ENCODE measurements at places on chromosomes 13 and 19.

GRCh38 chr19:4360641-4361151 lies 17.3 kb downstream of the MPND start:
- H3K36me3 ChIP-seq, result peaks cover 78% of the 10 kb centered on the region
- no peaks in the 10 kb centered on the region for H3K27me3 ChIP-seq
- no peak for DNase-seq
- H3K4me1 ChIP-seq, result no peaks in the 10 kb centered on the region
- H3K27ac ChIP-seq, result no peak overlapping the region

GRCh38 chr19:20077791-20078463 lies at the start of gene ZNF90:
ZNF90 (plus strand) TSS chr19:20078000; CDS start chr19:20078133, 133 bp downstream.
- DNase-seq, result peak; percentile 14
- no peak within 1 kb of the TSS for H3K27ac ChIP-seq
- H3K4me1 ChIP-seq, result no peaks in the 10 kb centered on the region
- H3K27me3 ChIP-seq, result no peaks in the 10 kb centered on the region

GRCh38 chr13:101332583-101332982 lies 83.7 kb downstream of the NALCN start:
- no peaks in the 10 kb centered on the region for H3K36me3 ChIP-seq
- H3K4me3 ChIP-seq, result no peak overlapping the region
- H3K27ac ChIP-seq, result no peak overlapping the region
- no peaks in the 10 kb centered on the region for H3K4me1 ChIP-seq
- no peaks in the 10 kb centered on the region for H3K27me3 ChIP-seq

DNA sequence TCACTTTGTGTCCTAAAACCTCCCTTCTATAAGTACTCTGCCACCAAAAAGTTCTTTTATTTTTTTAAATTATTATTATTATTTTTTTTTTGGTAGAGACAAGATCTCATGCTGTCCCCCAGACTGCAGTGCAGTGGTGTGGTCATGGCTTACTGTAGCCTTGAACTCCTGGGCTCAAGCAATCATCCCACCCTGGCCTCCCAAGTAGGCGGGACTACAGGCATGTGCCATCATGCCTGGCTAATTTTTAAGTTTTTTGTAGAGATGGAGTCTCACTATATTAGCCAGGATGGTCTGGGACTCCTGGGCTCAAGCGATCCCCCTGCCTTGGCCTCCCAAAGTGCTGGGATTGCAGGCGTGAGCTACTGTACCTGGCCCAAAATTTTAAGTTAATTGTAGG lies 29.1 kb upstream of the GPI start:
- H3K27me3 ChIP-seq, result no peaks in the 10 kb centered on the region
- no peak for DNase-seq
- no peaks in the 10 kb centered on the region for H3K4me1 ChIP-seq
- H3K4me3 ChIP-seq, result no peak overlapping the region
- peaks cover 54% of the 10 kb centered on the region for H3K36me3 ChIP-seq
- no peak overlapping the region for H3K27ac ChIP-seq

DNA sequence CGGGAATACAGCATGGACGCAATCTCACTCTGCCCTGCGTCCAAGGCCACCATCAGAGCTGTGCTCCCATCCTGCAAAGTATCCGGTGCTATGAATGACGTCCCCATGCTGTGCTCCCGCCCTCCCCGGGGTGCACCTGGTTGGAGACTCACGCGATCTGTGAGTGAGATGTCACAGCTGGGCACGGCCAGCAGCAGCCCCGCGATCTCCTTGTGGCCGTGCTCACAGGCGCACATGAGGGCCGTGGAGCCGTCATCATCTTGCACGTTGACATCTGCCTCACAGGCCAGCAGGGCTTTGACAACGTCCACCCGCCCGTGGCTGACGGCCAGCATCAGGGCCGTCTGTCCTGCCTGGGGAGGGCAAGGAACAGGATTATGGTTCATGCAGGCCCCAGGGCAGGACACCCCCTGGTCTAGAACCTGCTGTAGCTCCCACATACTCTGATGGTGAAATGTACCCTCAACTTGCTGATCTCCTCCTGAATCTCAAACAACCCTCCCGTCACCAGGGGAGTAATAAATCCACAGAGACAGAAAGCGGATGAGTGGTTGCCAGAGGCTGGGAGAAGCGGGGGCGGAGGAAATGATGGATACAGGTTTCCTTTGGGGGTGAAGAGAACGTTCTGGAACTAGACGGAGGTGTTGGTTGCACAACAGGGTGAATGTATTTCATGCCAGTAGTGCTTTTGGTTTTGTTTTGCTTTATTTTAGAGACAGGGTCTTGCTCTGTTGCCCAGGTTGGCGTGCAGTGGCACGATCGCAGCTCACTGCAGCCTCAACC lies 14.5 kb upstream of the SPC24 start:
- no peaks in the 10 kb centered on the region for H3K27me3 ChIP-seq
- H3K4me1 ChIP-seq, result no peaks in the 10 kb centered on the region
- no peak overlapping the region for H3K27ac ChIP-seq
- peaks cover 63% of the 10 kb centered on the region for H3K36me3 ChIP-seq
- no peak for DNase-seq
- H3K4me3 ChIP-seq, result no peak overlapping the region

DNA sequence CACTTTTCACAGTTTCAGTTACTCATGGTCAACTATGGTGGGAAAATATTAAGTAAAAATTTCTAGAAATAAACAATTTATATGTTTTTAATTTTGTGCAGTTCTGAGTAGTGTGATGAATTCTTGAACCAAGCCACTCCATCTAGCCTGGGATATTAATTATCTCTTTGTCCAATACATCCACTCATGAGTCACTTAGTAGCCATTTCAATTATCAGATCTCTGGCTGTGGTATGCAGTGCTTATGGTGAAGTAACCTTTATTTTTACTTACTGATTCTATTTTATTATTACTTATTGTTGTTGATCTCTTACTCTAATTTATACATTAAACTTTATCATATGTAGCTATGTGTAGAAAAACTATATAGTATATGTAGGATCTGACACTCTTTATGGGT lies 128.9 kb upstream of the KLHL1 start:
- H3K27me3 ChIP-seq, result no peaks in the 10 kb centered on the region
- no peak overlapping the region for H3K27ac ChIP-seq
- H3K36me3 ChIP-seq, result no peaks in the 10 kb centered on the region
- H3K4me1 ChIP-seq, result no peaks in the 10 kb centered on the region

- peak overlapping the region; percentile 69 for H3K27ac ChIP-seq
- H3K4me1 ChIP-seq, result peaks cover 35% of the 10 kb centered on the region
- H3K36me3 ChIP-seq, result peaks cover 19% of the 10 kb centered on the region
Observed at GRCh38 chr19:12840091-12841079, 2.1 kb downstream of the MAST1 start.

DNA sequence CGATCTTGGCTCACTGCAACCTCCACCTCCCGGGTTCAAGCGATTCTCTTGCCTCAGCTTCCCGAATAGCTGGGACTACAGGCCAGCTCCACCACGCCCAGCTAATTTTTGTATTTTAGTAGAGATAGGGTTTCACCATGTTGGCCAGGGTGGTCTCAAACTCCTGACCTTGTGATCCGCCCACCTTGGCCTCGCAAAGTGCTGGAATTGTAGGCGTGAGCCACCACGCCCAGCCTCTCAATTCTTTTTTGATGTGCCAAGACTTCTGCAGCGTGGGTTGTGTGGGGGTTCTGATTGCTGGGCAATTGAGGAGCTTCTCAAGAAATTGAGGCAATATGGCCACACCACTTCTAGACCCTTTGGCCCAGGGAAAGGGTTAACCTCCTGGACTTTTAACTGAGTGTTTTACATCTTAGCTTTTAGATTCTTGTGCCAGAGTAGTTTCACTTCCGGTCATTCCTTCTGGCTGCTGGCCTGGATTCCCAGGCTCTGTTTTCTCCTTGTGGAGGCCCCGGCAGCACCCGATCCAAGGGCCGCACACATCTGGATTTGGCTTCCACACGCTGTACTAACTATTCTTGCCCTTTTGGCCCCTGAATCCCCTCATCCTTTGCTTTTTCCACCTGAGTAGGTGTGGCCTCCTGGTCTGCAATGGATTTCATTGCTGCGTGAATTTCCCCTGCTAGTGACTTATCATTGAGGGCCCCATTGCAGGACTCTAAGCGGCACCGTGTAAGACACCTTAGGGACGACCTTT lies 14.7 kb downstream of the SMARCA4 start:
- peaks cover 21% of the 10 kb centered on the region for H3K36me3 ChIP-seq
- H3K4me1 ChIP-seq, result no peaks in the 10 kb centered on the region
- no peak for DNase-seq
- no peak overlapping the region for H3K4me3 ChIP-seq
- H3K27ac ChIP-seq, result no peak overlapping the region

GRCh38 chr13:113401452-113402415 lies 37.8 kb upstream of the GRTP1 start:
- no peak overlapping the region for H3K27ac ChIP-seq
- H3K27me3 ChIP-seq, result peaks cover 84% of the 10 kb centered on the region
- H3K36me3 ChIP-seq, result no peaks in the 10 kb centered on the region
- DNase-seq, result no peak
- H3K4me1 ChIP-seq, result peaks cover 33% of the 10 kb centered on the region

GRCh38 chr19:2969104-2969504 lies 8.3 kb upstream of the TLE6 start:
- peaks cover 10% of the 10 kb centered on the region for H3K4me1 ChIP-seq
- no peak overlapping the region for H3K4me3 ChIP-seq
- DNase-seq, result peak; percentile 5
- no peak overlapping the region for H3K27ac ChIP-seq
- H3K27me3 ChIP-seq, result no peaks in the 10 kb centered on the region

GRCh38 chr19:3020321-3020960 lies 8.6 kb downstream of the TLE2 start:
- H3K4me3 ChIP-seq, result no peak overlapping the region
- no peak overlapping the region for H3K27ac ChIP-seq
- peaks cover 34% of the 10 kb centered on the region for H3K4me1 ChIP-seq
- H3K27me3 ChIP-seq, result no peaks in the 10 kb centered on the region
- H3K36me3 ChIP-seq, result no peaks in the 10 kb centered on the region

- no peak for DNase-seq
- no peaks in the 10 kb centered on the region for H3K27me3 ChIP-seq
- no peaks in the 10 kb centered on the region for H3K4me1 ChIP-seq
- no peak overlapping the region for H3K27ac ChIP-seq
- H3K4me3 ChIP-seq, result no peak overlapping the region
Observed at GRCh38 chr13:72295153-72295552, 428.1 kb upstream of the DACH1 start.

GRCh38 chr13:97175041-97175440 lies 47.1 kb upstream of the MBNL2 start:
- H3K4me3 ChIP-seq, result no peak overlapping the region
- H3K4me1 ChIP-seq, result no peaks in the 10 kb centered on the region
- no peak for DNase-seq
- H3K36me3 ChIP-seq, result no peaks in the 10 kb centered on the region
- no peak overlapping the region for H3K27ac ChIP-seq

- no peaks in the 10 kb centered on the region for H3K36me3 ChIP-seq
- no peaks in the 10 kb centered on the region for H3K4me1 ChIP-seq
- DNase-seq, result no peak
- no peak overlapping the region for H3K4me3 ChIP-seq
- peaks cover 3% of the 10 kb centered on the region for H3K27me3 ChIP-seq
Observed at GRCh38 chr13:43242040-43242439, 218.7 kb downstream of the DNAJC15 start.

DNA sequence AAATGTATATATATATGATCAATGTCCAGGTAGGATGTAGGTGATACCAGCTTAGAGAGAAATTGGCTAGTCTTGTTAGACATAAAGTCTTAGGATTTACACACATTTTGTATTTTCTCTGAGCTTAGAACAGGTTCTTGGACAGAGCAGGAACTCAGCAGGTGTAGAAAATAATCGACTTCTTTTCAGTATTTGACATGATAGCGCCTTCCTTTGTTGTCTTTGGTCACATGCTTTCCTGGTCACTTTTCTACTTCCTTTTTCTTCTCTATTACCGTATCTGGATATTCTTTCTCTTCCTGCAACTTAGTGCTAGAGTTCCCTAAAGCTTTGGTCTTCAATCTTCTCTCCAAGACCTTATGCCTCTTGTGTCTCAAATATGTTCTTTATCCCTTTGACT lies 107.4 kb downstream of the LRCH1 start:
- H3K27ac ChIP-seq, result no peak overlapping the region
- no peak overlapping the region for H3K4me3 ChIP-seq
- H3K4me1 ChIP-seq, result no peaks in the 10 kb centered on the region
- DNase-seq, result no peak
- H3K27me3 ChIP-seq, result no peaks in the 10 kb centered on the region

- H3K27ac ChIP-seq, result peak overlapping the region; percentile 27
- DNase-seq, result no peak
- no peaks in the 10 kb centered on the region for H3K36me3 ChIP-seq
- H3K4me1 ChIP-seq, result peaks cover 37% of the 10 kb centered on the region
- H3K27me3 ChIP-seq, result no peaks in the 10 kb centered on the region
Observed at GRCh38 chr19:48645620-48646000, 377 bp downstream of the CA11 start.

GRCh38 chr13:37406031-37406430 lies 192.5 kb downstream of the POSTN start:
- no peak overlapping the region for H3K4me3 ChIP-seq
- DNase-seq, result no peak
- H3K27ac ChIP-seq, result no peak overlapping the region
- no peaks in the 10 kb centered on the region for H3K36me3 ChIP-seq
- H3K4me1 ChIP-seq, result no peaks in the 10 kb centered on the region
- no peaks in the 10 kb centered on the region for H3K27me3 ChIP-seq

- peaks cover 99% of the 10 kb centered on the region for H3K36me3 ChIP-seq
- H3K27ac ChIP-seq, result no peak overlapping the region
- H3K4me3 ChIP-seq, result no peak overlapping the region
- H3K4me1 ChIP-seq, result peaks cover 17% of the 10 kb centered on the region
Observed at GRCh38 chr19:10686193-10686592, 15.0 kb upstream of the QTRT1 start.

- no peak overlapping the region for H3K27ac ChIP-seq
- DNase-seq, result no peak
- no peaks in the 10 kb centered on the region for H3K36me3 ChIP-seq
- H3K4me1 ChIP-seq, result peaks cover 7% of the 10 kb centered on the region
- H3K4me3 ChIP-seq, result no peak overlapping the region
Observed at GRCh38 chr19:18967358-18968146, 26.5 kb upstream of the HOMER3 start.

- no peak overlapping the region for H3K27ac ChIP-seq
- peaks cover 33% of the 10 kb centered on the region for H3K27me3 ChIP-seq
Observed at GRCh38 chr19:54421169-54421516, 5.9 kb downstream of the TTYH1 start.

GRCh38 chr13:24159357-24159756 lies 1.2 kb upstream of the SPATA13 start:
- H3K27ac ChIP-seq, result no peak overlapping the region
- no peaks in the 10 kb centered on the region for H3K4me1 ChIP-seq
- no peak overlapping the region for H3K4me3 ChIP-seq
- no peak for DNase-seq
- peaks cover 27% of the 10 kb centered on the region for H3K27me3 ChIP-seq

- H3K27ac ChIP-seq, result no peak overlapping the region
- no peaks in the 10 kb centered on the region for H3K27me3 ChIP-seq
- peaks cover 20% of the 10 kb centered on the region for H3K4me1 ChIP-seq
- peaks cover 12% of the 10 kb centered on the region for H3K36me3 ChIP-seq
- H3K4me3 ChIP-seq, result no peak overlapping the region
- no peak for DNase-seq
Observed at GRCh38 chr19:54436628-54437252, 12.3 kb upstream of the LENG8 start.

GRCh38 chr13:111468037-111468959 lies 147.9 kb downstream of the TEX29 start:
- no peaks in the 10 kb centered on the region for H3K36me3 ChIP-seq
- H3K27ac ChIP-seq, result no peak overlapping the region
- no peak overlapping the region for H3K4me3 ChIP-seq

Measured in K562 (cell line).